ENCODE measurements at places on chromosomes 2 and 18.

DNA sequence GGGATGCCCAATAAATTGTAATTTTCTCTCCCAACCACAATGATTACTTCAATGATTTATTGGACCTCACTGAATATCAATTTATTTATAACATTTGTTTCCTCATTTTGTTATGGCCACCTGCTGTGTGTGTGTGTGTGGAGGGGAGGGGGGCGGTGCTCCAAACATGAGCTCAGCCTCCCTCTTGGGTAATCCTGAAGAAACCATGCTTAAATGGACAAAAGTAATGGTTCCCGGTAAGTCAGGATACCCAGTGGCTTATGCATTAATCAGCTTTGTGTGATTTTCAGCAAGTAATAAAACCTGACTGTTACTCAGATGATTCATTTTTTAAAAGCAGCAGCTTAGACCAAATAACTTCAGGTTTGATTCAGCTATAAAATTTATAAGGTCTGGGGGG, 495.1 kb upstream of the MEX3C start:
- no peak for DNase-seq

GRCh38 chr2:175557810-175558377, 376.4 kb upstream of the ATP5MC3 start:
- DNase-seq, result no peak

DNA sequence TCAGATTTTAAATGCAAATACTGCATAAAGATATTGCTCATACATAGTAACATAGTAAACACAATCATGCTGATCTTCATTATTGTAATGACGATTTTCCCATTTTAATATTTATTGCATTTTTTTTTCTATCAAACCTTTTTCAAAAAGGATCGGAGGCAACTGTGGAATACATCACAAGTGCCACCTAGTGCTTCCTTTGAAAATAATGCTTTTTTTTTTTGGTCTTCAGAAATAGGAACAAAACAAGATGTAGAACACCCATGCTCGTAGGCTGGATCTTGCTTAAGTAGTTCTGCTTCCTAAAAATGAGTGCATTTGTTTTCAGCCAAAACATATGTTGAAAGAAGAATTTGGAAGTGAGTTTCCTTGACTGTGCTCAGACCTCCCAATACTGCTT, 35.7 kb upstream of the GPR155 start:
- no peak for DNase-seq

GRCh38 chr2:120778244-120778643, 42.6 kb downstream of the GLI2 start:
- no peak for DNase-seq

- no peak for DNase-seq
These were observed 10.3 kb downstream of the ARL5A start for GRCh38 chr2:151817929-151818328.
